Stimulated activated CD8-positive, alpha-beta memory T cell treated with anti-CD3 and anti-CD28 coated beads, Interleukin-4, amount 100 ng/mL, for 1 hour (primary cell): ENCODE measurements at places on chromosomes 11 and 22.

DNA sequence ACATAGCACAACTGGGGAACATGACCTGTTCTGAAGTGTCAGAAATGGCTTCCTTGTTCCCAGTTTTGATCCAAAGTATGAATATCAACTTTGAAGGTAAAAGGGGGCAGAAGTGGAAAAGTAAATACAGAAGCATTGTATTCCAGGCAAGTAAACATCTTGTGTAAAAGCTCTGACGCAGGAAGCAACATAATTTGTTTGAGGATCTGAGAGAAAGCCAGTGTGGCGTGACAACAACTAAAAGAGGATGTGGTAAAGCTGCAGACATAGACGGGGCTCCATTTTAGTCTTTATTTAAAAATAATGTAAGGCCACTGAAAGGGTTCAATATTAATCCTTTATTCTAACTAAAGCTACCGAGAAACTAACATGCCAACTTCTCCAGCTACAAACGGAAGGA is 310.2 kb downstream of the DLG2 start:
- no peak for DNase-seq

DNA sequence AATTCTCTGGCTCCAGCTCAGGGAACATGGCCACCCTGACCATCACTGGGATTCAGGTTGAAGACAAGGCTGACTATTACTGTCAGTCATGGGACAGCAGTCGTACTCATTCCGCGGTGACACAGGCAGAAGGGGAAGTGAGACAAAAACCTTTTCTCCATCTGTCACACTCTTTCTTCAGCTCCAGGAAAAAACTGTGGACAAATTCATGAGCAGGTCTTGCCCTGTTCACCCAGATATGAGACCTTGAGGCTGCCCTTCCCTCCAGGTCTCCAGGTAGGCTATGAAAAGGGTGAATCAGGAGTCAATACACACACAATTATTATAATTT is 39.4 kb upstream of the GGTLC2 start:
- DNase-seq = no peak

- no peak for DNase-seq
Measured at GRCh38 chr22:40410731-40411505, 40.5 kb downstream of the SGSM3 start.

- no peak for DNase-seq
Measured at GRCh38 chr22:44380756-44381486, 68.2 kb upstream of the SHISAL1 start.
